Lung (tissue), 17 donors: ENCODE measurements at places on chromosomes 4 and X. TPM values are rescaled to one million over a fixed set of nuclear protein-coding genes. Genes with fewer than 3 reads are reported as not detected.
A peak's percentile ranks its signal among the peaks of the same experiment; 100 is the strongest.

GRCh38 chr4:139961344-139961946 is 192.5 kb downstream of the MAML3 start:
- no peak overlapping the region for H3K27ac ChIP-seq
- no peak overlapping the region for H3K4me3 ChIP-seq
- H3K27me3 ChIP-seq: no peaks in the 10 kb centered on the region

GRCh38 chr4:33714971-33715370 is 2529.3 kb downstream of the ARAP2 start:
- no peaks in the 10 kb centered on the region for H3K4me1 ChIP-seq
- H3K27ac ChIP-seq: no peak overlapping the region
- no peak overlapping the region for H3K4me3 ChIP-seq
- H3K36me3 ChIP-seq: no peaks in the 10 kb centered on the region
- DNase-seq: no peak

GRCh38 chr4:27101126-27101525 is 240.5 kb downstream of the STIM2 start:
- no peak overlapping the region for H3K4me3 ChIP-seq
- no peak for DNase-seq
- no peaks in the 10 kb centered on the region for H3K36me3 ChIP-seq
- H3K27me3 ChIP-seq: no peaks in the 10 kb centered on the region

DNA sequence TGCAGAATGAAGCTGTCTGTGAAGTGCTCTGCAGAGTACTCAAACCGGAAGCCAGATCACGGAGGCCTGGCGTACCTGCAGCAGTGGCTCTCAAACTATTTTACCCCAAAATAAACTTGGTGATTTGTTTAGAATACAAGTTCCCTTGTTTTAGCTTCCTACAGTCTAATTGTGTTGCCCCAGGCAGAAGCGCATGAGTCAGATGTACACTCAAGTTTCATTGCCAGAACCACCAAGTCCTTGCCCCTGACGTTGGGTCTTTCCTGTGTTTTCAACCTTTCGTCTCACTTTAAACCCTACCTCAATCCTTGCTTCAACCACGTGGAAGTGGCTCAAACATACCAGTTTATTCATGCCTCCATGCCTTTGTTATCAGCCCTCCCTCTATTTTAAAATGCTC is 66.2 kb upstream of the SLC7A11 start:
- H3K27ac ChIP-seq: no peak overlapping the region
- H3K4me3 ChIP-seq: no peak overlapping the region
- no peak for DNase-seq
- H3K27me3 ChIP-seq: no peaks in the 10 kb centered on the region

GRCh38 chr4:128675083-128675482 is 134.4 kb upstream of the JADE1 start:
- peaks cover 2% of the 10 kb centered on the region for H3K4me1 ChIP-seq
- H3K27ac ChIP-seq: no peak overlapping the region
- no peak for DNase-seq
- no peak overlapping the region for H3K4me3 ChIP-seq

DNA sequence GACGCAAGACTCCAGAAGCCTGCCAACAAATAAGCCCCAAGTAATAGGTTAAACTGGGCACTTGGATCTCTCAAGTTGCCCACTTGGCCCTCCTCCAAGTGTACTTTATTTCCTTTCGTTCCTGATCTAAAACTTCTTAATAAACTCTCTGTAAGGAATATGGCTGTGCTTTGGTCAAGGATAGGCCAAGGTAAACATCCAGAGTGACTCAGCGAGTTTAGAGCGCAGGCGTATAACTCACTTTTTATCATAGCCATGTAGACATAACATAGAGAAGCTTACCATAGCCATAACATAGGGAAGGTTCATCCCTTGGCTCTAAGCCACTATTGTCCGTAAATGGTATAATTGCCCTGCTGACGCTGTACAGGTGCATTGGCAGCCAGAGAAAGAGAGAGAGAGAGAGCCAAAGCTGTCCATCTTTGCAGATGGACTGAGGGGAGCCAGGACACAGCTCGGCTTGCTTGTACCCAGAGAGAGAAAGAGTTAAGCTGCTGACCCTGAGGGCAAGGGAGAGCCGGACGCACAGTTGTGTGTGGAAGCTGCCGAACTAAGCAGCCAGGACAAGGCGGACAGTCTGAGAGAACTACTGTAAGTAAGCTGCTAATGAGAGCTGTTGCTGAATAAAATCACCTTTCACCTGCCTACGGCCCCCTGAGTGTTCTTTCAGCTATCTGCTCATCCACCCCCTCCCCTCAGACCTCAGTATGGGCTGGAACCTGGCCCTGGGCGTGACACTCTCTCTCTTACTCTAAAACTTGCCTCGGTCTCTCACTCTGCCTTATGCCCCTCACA is 1.8 kb downstream of the TLR1 start:
- no peak overlapping the region for H3K27ac ChIP-seq
- peaks cover 4% of the 10 kb centered on the region for H3K4me1 ChIP-seq
- H3K27me3 ChIP-seq: no peaks in the 10 kb centered on the region
- H3K36me3 ChIP-seq: peaks cover 5% of the 10 kb centered on the region
- no peak for DNase-seq
- H3K4me3 ChIP-seq: no peak overlapping the region

DNA sequence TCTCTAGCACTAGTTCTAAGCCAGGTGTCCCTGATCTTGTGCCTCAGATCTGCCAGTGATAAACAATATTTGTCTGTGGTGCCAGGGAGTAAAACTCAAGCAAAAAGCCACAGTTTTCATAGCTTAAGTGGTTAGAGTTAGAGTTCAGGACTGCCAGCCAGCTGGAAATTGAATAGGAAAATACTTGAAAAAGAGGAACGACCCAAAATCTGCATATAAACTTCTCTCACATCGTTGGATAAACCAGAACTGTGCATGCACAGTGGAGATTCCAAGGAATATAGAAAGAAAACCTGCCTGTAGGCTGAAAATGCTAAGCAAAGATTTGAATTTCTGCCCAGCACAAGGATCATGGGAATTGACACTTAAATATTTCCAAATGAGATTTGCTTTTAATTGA is 35.0 kb upstream of the GNPDA2 start:
- H3K27ac ChIP-seq: no peak overlapping the region
- no peaks in the 10 kb centered on the region for H3K36me3 ChIP-seq
- no peaks in the 10 kb centered on the region for H3K4me1 ChIP-seq
- no peak overlapping the region for H3K4me3 ChIP-seq
- no peaks in the 10 kb centered on the region for H3K27me3 ChIP-seq

GRCh38 chrX:114162068-114162735 is 421.7 kb upstream of the HTR2C start:
- DNase-seq: no peak
- H3K27me3 ChIP-seq: no peaks in the 10 kb centered on the region
- H3K4me3 ChIP-seq: no peak overlapping the region
- no peak overlapping the region for H3K27ac ChIP-seq
- no peaks in the 10 kb centered on the region for H3K36me3 ChIP-seq

DNA sequence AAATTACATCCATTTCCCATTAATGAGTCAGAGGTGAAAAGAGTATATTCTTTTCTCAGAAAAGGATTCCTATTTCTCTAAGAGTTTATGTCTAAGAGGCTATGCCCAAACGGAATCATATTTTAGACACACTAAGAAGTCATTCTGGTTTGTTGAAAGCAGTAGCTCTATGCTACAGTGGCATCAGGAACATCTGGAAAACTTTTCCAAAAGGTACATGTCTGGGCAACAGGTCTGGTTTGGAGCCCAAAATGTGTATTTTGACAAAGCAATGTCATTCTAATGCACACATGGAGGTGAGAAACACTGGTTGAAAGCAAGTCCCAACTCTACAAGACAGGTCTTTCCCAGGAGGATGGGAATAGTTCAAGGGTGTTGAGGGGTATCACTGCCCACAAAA is 56.1 kb downstream of the APBB2 start:
- no peaks in the 10 kb centered on the region for H3K27me3 ChIP-seq
- H3K36me3 ChIP-seq: no peaks in the 10 kb centered on the region
- no peak overlapping the region for H3K27ac ChIP-seq
- H3K4me3 ChIP-seq: no peak overlapping the region

DNA sequence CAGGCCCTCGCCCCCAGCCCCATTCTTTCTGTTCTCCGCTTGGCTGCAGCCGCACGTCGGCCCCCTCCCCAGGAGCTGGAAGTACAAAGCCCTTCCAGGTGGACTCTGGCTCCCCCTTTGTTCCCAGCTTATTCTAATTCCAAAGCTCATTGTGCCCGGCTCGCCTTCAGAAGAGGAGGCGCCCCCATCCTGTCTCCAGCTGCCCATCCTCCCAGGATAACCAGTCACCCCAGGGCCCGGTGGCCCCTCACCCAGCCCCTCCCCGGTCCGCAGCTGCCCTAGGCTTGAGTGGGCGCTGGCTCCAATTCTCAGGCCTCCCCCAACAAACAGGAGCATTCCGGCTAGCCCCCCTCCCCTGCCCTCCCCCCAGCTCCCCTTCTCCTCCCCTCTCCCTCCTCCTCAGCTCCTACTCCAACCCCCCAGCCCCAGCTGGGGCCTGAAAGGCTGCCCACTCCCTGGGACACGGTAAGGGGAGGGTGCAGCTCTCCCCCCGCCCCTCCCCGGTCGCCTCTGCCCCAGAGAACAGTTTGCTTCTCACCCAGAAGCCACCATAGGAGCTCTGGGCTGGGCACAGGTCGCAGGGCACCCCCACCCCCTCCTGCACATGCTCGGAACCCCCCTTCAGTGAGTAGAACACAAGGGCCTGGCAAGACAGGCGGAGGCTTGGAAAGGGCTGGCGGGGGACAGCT is 3.1 kb upstream of the SLC6A8 start:
- H3K27me3 ChIP-seq: no peaks in the 10 kb centered on the region
- no peak overlapping the region for H3K27ac ChIP-seq
- no peaks in the 10 kb centered on the region for H3K4me1 ChIP-seq
- H3K4me3 ChIP-seq: no peak overlapping the region
- DNase-seq: no peak

DNA sequence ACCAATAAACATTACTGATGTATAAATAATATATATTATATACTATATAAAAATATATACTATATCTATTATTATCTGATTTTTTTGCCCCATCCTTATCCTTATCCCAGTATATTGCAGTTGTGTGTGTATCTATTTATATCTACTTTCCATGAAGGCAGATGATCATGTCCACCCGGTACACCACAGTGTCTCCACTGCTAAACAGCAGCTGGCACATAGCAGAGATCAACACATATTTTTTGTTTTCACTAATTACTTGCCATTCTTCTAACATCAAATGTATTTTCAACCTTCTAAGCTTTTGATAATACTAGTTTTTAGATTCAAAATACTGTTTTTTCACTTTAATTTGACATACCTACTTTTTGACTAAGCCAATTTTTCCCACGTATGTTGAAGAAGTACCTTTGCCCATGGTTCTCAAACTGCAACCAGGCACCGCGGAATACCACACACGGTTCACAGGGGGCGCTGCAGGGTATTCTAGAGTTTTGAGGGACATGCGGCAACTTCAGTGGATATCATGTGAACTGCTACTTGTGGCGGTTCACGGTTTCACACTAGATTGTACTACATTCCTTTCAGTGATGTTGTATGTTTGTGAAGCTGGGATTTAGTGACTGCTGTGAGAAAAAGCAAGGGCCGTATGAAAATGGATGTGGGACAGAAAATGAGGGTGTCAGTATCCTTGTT is 182.5 kb upstream of the NPY2R start:
- no peaks in the 10 kb centered on the region for H3K36me3 ChIP-seq
- no peaks in the 10 kb centered on the region for H3K27me3 ChIP-seq
- no peak overlapping the region for H3K27ac ChIP-seq
- DNase-seq: peak; percentile 71
- no peak overlapping the region for H3K4me3 ChIP-seq

- no peak overlapping the region for H3K27ac ChIP-seq
- no peaks in the 10 kb centered on the region for H3K36me3 ChIP-seq
- peaks cover 13% of the 10 kb centered on the region for H3K4me1 ChIP-seq
- no peak overlapping the region for H3K4me3 ChIP-seq
Observed at GRCh38 chrX:24145303-24146186, 4.0 kb upstream of the ZFX start.

GRCh38 chr4:8303485-8304281 is 34.1 kb downstream of the HTRA3 start:
- no peaks in the 10 kb centered on the region for H3K36me3 ChIP-seq
- no peak for DNase-seq
- H3K27ac ChIP-seq: no peak overlapping the region
- H3K4me1 ChIP-seq: peaks cover 5% of the 10 kb centered on the region

GRCh38 chr4:7950301-7951092 is 10.8 kb upstream of the AFAP1 start:
- no peak for DNase-seq
- H3K27me3 ChIP-seq: no peaks in the 10 kb centered on the region
- H3K36me3 ChIP-seq: no peaks in the 10 kb centered on the region
- H3K27ac ChIP-seq: no peak overlapping the region

GRCh38 chrX:137425986-137426385 is 139.9 kb upstream of the ZIC3 start:
- H3K27me3 ChIP-seq: peaks cover 68% of the 10 kb centered on the region
- no peaks in the 10 kb centered on the region for H3K4me1 ChIP-seq
- H3K36me3 ChIP-seq: no peaks in the 10 kb centered on the region
- peak; percentile 20 for DNase-seq

- no peaks in the 10 kb centered on the region for H3K4me1 ChIP-seq
- H3K36me3 ChIP-seq: no peaks in the 10 kb centered on the region
Observed at GRCh38 chrX:17372052-17372451, 2.9 kb upstream of the NHS start.

DNA sequence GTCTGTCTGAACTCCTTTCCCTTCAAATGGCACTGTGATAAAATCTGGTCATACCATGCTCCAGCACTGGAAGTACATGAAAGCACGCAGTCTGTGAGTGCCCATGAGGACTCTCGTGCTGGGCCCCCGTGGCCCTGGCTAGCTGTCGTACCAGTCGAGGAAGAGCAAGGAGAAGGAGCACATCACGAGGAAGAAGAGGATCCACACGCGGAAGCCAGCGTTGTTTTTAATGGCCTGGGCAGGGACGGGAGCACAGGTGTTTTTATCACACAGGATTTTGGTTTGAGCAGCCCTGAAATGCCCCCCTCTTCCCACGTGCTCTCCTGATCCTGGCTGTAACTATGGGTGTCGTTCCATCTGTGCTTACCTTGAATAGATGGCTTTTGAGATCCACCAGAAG is 33.0 kb downstream of the NSG1 start:
- H3K27ac ChIP-seq: no peak overlapping the region
- peaks cover 30% of the 10 kb centered on the region for H3K36me3 ChIP-seq
- no peak for DNase-seq
- H3K4me3 ChIP-seq: no peak overlapping the region
- H3K4me1 ChIP-seq: no peaks in the 10 kb centered on the region

- no peak overlapping the region for H3K27ac ChIP-seq
- no peak for DNase-seq
- H3K4me1 ChIP-seq: no peaks in the 10 kb centered on the region
- no peaks in the 10 kb centered on the region for H3K36me3 ChIP-seq
Observed at GRCh38 chr4:122577808-122578781, 42.8 kb downstream of the IL21 start.

UGT2B11 gene
- total RNA-seq: not detected

FHIP1A gene
- 27.1 TPM for total RNA-seq

SMR3B gene
- not detected for total RNA-seq

F8 gene
- total RNA-seq: 6.1 TPM

ITM2A gene
- 36.2 TPM for total RNA-seq

SCFD2 gene
- 22.4 TPM for total RNA-seq

MAGEA9B gene
- not detected for total RNA-seq

HPRT1 gene
- total RNA-seq: 12.3 TPM

NLRP2B gene
- total RNA-seq: not detected
